Fibroblast of skin of left biceps (primary cell): ENCODE measurements at places on chromosomes 7 and 10.

DNA sequence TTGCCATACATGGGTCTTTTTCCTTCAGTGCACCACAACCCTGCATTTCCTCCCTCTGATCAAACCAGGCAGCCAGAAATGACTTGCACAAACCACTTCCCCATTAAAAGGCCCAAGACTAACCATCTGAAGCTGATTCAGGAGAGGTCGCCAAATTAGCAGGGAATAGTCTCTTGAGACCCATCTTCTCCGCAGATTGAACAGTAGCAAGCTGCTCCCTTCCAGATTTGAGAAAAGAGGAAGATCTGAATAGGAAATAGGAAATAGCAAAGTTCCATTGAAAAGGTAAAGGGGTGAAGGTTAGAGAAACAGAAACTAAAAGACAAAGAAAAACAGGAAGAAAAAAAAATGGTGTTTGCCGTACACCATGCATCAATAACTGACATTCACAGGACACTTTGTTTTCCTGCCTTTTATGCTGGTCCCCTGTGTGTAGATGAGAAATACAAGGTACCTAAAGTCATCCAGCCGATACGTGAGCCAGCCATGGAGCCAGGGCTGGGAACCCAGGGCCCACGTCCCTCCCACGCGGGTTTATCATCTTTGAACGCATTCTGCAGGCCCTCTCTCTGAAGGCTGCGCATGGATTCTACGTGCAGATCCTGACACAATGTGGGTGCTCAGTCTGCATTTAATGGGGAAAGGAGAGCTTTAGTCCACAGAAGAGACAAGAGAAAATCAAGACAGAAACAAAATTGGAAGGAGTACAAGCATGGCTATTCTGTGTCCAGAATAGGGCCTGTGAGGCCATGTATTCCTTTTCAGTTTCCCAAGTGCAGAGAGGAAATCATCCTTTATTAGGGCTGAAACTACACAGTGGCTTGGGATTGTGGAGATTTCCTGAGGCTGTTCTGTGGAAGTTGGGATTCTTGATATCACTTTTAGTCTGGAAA lies 268.4 kb upstream of the NPVF start:
- no peak for DNase-seq

DNA sequence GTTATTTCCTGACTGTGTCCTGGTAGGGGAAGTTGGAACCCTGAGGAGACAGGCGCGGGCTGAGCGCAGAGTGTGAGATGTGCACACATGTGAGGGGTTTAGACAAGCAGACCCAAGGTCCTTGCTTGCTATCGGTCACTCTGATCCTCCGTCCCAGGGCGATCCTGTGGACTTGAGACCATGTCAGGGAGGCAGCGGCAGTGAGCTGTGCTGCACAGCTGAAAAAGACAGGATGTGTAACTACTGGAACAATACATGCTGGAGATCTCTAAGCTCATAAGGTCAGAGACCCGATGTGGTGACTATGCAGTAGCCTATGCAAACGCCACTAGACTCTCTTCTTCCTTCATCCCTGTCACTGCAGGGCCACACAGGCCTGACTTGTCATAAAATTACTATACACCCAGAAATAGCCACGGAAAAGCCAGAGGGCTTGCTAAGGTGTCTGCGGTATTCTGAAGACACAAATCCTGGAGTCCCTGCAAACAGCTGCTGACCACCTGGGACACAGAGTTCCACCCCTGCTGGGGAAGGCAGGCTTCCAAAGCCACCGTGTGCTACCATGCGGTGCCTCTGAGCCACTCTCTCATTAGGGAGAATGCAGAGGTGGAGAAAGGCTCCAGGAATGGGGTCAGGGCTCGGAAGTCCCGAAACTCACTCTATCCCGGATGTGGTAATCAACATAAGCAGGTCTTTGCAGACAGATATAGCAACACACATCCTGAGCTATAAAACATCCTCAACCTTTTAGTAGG lies 91.1 kb upstream of the DDC start:
- no peak for DNase-seq

DNA sequence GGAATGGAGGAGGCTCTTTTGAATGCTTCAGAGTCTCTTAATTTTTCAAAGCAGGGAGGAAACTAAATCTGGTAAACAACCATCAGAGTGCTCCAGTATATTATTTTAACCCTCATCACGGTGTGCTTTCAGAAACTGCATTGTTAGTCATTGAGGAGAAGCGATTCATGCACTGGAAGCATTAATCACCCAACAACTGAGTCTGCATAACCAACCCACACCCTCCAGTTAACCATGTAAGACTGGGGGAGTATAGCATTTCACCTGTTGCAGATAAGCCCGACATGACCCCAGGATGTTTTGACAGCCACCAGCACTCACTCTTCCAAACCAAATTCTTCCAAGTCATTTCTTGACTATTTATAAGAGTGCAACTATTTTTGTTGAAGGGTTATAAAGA lies 257.6 kb downstream of the GATA3 start:
- no peak for DNase-seq

- DNase-seq = no peak
Observed at GRCh38 chr7:123972045-123972444, 47.0 kb downstream of the SPAM1 start.

GRCh38 chr7:113026941-113027340 lies 59.7 kb downstream of the GPR85 start:
- no peak for DNase-seq

- no peak for DNase-seq
Observed at GRCh38 chr7:21944616-21945453, 864 bp downstream of the CDCA7L start.

DNA sequence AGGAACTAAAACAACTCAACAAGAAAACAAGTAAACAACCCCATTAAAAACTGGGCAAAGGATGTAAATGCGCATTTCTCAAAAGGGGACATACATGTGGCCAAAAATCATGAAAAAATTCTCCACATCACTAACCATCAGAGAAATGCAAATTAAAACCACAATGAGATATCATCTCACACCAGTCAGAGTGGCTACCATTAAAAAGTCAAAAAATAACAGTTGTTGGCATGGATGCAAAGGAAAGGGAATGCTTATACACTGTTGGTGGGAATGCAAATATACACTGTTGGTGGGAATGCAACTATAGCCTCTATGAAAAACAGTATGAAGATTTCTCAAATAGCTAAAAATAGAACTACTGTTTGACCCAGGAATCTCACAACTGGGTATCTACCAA lies 60.0 kb upstream of the LANCL2 start:
- DNase-seq = no peak

- DNase-seq = no peak
Observed at GRCh38 chr10:5147981-5148677, 36.8 kb downstream of the AKR1C8 start.

- DNase-seq = no peak
Observed at GRCh38 chr10:125479059-125479458, 203.9 kb downstream of the TEX36 start.

DNA sequence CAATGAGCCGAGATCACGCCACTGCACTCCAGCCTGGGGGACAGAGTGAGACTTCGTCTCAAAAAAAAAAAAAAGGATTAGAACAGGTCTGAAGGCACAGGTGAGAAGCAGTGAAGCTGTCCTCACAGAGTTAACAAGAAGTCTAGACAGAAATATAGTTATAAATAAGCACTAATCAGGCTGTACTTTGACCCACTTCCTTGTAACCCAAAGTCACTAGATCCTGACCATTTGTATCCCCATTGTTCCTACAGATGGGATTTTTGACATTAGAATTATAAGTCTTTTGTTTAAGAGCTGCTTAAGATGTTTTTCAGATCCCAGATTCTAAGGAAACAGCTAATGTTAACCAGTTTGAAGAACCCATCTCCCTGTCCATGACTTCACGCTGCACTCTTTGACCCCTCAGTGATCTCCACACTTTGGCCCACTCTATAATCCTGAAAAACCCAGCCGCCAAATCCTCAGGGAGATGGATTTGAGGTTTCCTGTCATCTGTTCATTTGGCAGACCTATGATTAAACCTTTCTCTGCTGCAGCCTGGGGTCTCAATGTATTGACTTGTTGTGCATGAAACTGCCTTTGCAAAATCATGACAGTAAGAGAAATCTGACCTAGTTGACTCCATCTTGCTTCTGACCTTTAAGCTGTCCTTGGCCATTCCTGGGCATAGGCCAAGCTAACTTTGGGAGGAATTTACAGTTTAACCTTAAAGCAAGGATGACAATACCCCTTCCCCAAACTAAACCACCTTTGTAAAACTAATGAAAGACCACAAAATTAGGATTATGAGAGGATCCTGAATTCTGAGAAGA lies 11.4 kb downstream of the SSMEM1 start:
- DNase-seq = no peak

GRCh38 chr7:6646465-6646864 lies 9.3 kb downstream of the ZNF316 start:
- no peak for DNase-seq

- DNase-seq = no peak
Observed at GRCh38 chr7:20459419-20459818, 128.7 kb downstream of the ITGB8 start.

GRCh38 chr7:77531038-77531437 lies 6.1 kb upstream of the PTPN12 start:
- no peak for DNase-seq

DNA sequence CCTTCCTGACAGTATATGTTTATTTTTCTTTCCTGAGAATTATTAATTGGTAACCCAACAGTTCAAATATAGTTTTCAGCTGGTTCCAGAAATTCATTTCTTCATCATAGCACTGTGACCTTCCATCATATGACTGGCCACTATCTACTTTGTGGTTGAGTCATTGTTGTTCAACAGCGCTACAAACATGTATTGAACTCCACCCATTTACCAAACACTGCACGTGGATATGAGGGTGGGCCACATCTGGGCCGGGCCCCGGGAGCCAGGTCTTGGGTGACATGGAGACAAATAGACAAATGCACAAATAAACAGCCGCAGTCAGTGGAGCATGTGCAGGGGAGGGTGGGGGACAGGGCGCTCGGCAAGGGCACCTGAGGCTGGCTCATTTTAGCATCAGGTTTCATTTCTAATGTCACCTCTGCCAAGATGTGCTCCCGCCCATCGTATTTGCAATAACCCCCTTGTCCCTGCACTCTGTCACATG lies 24.0 kb upstream of the EEPD1 start:
- DNase-seq = no peak

GRCh38 chr10:64726466-64726865 lies 1205.3 kb downstream of the REEP3 start:
- no peak for DNase-seq

DNA sequence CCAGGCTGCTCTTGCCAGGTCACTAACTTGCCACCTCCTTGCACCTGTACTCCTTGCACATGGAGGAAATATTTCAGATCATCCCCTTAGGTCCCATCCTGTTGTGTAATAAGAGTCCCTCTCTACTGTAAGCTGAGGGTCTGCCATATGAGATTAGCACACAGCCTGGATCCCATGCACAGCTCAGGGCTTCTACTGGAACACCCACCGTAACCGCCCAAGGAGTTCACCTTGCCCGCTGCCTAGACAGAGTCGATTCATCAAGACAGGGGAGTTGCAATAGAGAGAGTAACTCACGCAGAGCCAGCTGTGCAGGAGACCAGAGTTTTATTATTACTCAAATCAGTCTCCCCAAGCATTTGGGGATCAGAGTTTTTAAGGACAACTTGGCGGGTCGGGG lies 694.4 kb upstream of the C7orf33 start:
- DNase-seq = no peak

DNA sequence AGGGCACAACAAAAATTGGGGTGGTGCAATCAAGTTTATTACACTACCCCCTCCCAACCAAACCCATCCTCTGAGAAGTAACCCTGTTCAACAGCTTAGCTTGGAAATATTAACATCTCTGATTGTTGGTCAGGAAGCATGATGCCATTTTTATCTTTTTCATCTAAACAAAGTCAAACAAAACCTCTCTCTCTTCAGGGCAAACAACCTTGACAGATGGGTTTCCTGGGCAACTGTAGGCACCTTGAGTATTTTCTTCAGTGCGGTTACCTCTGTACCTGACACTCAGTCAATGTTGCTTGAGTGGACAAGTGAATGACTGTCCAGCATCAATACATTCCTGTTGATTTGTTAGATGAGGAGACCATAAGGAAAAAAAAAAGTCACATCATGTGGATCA lies 183.6 kb downstream of the NRP1 start:
- DNase-seq = no peak

DNA sequence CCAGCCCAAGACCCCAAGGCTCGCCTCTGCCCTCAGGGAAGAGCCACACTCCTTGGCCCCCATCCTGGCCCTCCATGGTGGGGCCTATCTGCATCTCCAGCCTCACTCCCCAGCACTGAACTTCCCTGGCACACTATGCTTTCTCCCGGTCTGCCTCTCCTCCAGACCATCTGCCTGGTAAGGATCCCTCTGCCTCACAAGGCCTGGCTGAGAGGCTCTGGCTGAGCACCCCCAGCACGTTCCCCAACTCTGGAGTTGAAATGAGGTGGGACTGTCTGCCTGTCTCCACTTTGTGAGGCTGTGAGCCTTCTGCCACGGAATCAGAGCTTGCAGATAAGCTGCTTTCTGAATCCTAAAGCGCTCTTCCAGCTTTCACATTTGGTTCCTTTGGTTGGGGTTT lies 220.7 kb downstream of the TNS3 start:
- DNase-seq = no peak

- DNase-seq = no peak
Observed at GRCh38 chr7:132134814-132135445, 441.3 kb downstream of the PLXNA4 start.

- no peak for DNase-seq
Observed at GRCh38 chr10:30438021-30438850, 4.3 kb downstream of the MAP3K8 start.

DNA sequence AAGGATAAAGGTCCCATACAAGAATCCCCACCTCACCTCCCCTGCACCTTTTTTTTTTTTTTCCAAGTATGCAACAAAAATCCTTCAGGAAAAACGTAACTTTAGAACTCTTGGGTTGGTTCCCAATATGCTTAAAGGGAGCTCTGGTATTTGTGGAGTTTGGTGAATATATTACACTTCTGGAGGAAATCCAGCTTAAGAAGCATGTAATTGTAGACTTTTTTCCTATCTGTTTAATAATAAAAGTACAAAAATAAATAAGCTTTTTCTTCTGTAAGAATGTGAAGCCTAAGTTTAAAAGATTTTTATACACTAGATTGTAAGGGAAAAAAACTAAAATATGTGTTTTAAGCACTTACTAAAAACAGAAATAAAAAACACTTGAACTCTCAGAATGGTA lies 102.3 kb downstream of the SORBS1 start:
- DNase-seq = no peak

GRCh38 chr7:41277561-41277960 lies 425.3 kb downstream of the INHBA start:
- DNase-seq = no peak
